ENCODE measurements at places on chromosomes 5 and 9.

GRCh38 chr9:27763831-27764230 lies 190.6 kb upstream of the C9orf72 start:
- no peak for DNase-seq

GRCh38 chr9:757246-757881 lies 84.1 kb upstream of the DMRT1 start:
- DNase-seq, result peak; percentile 79

DNA sequence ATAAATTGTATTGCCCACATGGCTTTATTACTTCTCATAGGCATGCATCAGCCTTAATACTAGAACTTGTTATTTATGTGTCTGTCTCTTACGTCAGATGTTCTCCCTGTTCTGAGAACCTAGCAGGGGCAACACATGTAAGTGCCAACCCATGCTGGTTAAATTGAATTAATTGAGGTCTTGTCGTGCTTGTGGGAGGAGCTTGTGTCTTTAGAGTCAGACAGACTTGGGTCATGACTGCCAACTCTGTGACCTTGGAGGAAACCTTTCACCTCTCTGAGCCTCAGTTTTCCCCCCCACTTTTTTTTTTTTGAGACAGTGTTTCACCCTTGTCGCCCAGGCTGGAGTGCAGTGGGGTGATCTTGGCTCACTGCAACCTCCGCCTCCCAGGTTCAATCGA lies 2.2 kb upstream of the MEGF9 start:
- no peak for DNase-seq

DNA sequence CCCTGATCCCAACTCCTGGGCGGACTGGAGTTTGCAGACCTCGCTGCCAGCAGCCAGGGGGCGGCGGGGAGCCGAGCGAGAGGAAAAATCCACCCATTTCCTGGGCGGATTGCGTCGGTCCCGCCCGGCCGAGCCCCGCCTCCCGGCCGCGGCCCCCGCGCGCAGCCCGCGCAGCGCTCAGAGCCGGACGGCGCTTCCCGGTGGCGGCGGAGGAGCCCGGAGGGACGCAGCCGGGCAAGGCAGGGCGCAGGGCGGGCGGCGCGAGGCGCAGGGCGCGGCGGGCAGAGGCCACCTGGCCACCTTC lies at the start of gene OLFM1:
Gene OLFM1 (plus strand): TSS at position 180 of the 304 bp plus-strand sequence. CDS start 322 bp downstream, outside the sequence.
- DNase-seq, result peak; percentile 73

GRCh38 chr5:147949711-147950573 lies 43.6 kb upstream of the C5orf46 start:
- peak; percentile 69 for DNase-seq

DNA sequence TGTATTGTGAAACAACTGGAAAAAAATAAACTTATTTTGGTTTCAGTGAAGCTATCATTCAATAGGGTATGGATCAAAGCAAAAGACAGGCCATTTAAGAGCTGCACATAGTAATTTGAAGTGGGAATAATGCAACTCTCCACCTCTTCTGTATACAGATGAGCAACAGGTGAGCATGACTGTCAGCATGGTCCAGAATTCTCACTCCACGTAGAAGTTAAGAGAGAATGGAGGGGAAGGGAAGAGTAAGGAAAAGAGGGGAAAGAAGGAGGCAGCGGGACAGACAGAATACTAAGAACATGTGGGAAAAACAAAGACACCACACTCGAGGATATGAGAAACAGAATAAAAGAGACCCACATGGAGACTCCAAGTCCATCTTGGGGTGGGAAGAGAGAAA lies 396.1 kb upstream of the GRIA1 start:
- DNase-seq, result no peak

DNA sequence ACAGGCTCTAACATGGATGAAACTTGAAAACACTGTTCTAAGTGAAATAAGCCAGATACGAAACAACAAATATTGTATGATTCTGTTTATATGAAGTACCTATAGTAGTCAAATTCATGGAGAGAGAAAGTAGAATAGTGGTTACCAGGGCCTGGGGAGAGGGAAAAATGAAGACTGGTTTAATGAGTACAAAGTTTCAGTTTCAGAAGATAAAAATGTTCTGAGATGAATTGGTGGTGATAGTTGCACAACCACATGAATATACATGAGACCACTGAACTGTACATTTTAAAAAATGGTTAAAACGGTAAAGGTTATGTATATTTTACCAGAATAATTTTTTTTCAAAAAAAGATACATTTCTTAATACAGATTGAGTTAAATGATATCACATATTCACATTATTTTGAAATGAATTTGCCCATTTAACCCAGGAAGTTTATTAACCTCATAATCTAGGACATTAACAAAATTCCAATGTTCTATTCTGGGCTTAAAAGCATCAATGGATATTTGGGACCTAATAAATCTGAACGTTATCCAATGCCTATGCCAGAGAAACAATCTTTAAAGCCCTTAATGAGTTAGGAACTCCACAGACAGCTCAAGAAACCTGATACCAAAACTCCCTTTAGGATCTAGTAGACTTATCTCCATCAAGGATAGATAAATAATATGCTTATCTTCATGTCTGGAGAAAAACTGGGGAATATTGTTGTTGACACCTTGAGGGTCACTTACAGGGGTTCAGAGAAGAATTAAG lies 521.3 kb downstream of the EFNA5 start:
- no peak for DNase-seq

- DNase-seq, result no peak
Observed at GRCh38 chr5:79256563-79256962, 20.6 kb downstream of the JMY start.

DNA sequence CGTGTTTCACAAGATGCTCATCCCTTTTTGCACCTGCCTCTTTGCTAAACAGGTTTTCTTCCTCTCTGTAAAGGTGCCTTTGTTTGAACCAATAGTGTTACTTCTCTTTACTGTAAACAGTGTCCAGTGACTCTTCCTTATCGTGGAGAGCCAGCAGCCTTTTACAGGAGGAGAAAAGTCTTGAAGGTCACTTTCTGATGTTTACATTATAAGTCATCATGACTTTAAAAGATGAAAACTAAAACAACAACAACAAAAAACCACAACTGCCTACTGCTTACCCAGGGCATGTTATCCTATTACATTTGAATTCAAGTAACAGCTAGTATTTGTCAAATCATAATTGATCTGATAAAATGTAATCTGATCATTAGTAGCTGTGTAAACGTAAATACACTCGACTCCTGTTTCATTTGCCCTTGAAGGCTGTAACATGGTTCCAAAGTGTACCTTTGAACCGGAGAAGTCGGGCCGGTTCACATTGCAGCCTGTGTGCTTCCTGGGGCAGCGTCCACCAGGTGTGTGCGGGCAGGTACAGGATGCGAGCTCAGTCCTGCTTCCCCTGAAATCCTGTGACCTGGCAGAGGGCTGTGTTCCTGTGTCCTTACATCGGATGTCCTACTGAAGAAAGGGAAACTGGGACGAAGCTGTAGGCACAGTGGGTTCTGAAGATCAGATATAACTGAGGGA lies 118.1 kb downstream of the C9orf152 start:
- no peak for DNase-seq

DNA sequence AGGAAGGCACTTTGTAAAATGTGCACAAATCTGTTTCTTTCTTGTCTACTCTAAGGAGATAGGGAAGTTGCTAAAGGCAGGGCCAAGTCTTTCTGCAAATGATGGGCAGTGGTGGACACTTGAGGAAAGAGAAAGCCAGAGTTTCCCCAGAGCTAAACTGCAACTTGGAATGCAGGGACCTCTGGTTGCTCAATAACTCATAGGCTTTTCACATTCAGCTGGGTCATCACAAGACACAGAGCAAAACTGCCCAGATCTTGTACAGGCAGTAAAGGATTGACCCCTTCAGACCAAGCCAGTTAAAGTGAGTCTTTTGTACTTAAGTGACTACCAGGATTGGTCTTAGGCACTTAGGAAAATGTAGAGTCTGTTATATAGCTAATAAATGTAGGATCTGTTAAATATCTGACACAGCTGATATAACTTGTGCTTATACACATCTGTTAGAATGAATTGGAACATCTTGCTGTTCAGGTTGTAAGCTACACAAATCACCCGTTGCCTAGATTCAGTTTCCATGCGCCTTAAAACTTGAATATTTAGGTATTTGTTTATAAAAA lies 13.5 kb upstream of the AGXT2 start:
- no peak for DNase-seq

DNA sequence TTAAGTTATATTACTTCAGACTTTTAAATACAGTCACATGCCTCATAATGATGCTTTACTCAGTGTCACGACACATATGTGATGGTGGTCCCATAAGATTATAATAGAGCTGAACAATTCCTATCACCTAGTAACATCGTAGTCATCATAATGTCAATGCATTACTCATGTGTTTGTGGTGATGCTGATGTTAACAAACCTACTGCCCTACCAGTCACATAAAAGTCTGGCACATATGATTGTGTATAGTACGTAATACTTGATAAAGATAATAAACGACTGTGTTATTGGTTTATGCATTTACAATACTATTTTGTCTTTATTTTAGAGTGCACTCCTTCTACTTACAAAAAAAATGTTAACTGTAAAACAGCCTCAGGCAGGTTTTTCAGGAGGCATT lies 103.7 kb downstream of the PAM start:
- DNase-seq, result no peak

DNA sequence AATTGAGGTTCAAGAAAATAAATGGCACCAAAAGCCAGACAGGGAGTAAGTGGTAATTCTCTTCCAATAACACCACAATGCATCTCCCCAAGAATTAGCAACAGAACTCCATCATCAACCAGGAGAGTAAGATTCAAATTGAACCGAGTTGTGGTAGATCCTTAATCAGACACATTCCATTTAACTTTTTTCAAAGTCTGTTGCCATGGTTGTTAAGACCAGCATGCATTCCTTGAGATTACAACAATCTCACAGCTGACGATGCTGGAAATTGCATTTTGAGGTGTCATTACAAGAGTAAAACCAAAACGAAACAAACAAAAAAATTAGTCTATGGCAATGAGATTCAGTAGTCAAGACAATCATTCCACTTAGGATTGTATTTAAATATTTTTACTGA lies 78.9 kb upstream of the ZNF462 start:
- DNase-seq, result no peak

- DNase-seq, result no peak
Observed at GRCh38 chr5:91357012-91357634, 26.0 kb downstream of the ARRDC3 start.

- DNase-seq, result no peak
Observed at GRCh38 chr9:94693485-94694204, 32.9 kb upstream of the AOPEP start.

DNA sequence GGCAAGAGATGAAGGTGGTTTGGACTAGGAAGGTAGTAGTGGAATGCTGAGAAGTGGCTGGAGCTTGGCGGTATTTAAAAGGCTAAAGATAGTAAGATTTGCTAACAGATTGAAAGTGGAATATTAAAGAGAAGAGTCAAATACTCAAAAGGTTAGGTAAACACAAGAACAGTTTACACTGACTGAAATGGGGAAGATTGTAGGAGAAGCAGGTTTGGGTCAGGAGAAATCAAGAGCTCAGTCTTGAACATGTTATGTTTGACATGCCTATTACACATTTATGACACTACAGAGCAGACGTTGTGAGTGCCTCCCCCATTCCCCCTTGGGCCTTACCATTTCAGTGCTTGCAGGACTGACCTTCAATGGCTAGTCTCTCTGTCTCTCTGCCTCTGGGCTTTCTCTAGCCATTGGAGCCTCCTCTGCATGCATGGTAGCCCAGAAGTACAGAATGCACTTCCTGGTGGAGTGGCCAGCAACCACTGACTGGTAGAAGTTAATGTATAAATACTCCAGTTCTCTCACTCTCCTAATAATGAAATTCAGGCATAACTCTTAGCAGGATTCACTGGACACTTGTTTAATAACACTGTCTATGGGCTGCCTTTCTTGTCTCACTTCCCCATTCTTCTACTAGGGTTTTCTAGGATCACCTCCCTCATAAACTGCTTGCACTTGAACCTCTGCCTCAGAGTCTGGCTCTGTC lies 56.8 kb downstream of the HMGCS1 start:
- no peak for DNase-seq

- DNase-seq, result no peak
Observed at GRCh38 chr9:70634696-70635095, 220.2 kb upstream of the KLF9 start.

DNA sequence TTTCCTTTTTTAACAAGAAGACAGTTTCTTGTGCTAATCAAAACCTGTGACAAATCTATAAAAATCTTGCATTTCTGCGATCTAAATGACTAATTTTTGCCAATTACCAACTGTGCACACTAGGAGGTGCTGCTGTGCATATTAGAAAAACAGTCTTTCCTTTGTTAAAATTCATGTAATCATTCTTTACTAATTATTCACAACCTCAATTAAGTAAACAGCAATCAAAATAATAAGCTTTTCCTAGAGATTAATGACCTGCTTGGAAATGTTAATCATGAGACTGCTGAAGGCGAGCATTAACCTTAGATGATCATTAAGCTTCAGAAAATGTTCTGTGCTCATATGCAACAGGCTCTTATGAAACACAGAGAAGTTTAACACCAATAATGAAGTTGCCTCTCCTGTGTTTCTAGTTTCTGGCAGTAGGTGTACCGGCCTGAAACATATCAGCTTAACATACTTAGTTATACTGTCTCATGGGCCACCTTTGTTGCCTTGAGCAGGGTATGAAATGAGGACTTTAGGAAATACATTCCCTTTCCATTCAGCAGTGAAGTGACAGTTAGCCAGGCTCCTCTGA lies 17.7 kb downstream of the RFESD start:
- DNase-seq, result peak; percentile 16

GRCh38 chr5:36686881-36687280 lies 80.5 kb downstream of the SLC1A3 start:
- no peak for DNase-seq

DNA sequence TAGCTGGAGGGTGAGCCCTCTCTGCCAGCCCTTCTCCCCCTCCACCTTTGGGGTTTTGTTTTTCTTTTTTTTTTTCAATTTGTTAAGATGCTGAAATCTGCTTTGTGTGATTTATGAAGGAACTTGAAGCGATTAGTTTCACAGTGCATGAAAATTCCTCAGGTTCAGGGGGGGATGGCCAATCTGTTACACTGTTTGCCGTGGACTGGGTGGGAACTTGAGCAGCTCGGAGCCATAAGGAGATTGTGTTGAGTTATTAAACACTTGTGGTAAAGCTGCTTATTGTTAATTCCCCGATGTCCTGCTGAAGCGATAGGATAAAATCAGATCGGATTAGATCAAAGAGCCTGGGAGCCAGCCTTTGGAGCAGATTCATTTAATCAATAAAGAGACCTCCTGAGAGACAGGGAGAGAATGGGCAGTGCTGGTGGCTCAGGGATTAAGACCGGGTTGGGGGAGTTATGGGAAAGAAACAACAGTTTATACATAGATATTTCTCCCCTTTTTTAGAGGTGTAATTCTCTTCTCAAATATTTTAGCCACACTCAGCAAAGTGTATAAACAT lies 105.8 kb upstream of the SPATA31D4 start:
- DNase-seq, result no peak

All from dermis microvascular lymphatic vessel endothelial cell (primary cell).